ENCODE measurements at places on chromosomes 13 and 19.
A peak's percentile ranks its signal among the peaks of the same experiment; 100 is the strongest.

GRCh38 chr19:11485245-11485837 is 4.5 kb upstream of the ELAVL3 start:
- no peak overlapping the region for H3K4me3 ChIP-seq
- peaks cover 26% of the 10 kb centered on the region for H3K4me1 ChIP-seq
- H3K27ac ChIP-seq, result no peak overlapping the region
- peaks cover 72% of the 10 kb centered on the region for H3K27me3 ChIP-seq

DNA sequence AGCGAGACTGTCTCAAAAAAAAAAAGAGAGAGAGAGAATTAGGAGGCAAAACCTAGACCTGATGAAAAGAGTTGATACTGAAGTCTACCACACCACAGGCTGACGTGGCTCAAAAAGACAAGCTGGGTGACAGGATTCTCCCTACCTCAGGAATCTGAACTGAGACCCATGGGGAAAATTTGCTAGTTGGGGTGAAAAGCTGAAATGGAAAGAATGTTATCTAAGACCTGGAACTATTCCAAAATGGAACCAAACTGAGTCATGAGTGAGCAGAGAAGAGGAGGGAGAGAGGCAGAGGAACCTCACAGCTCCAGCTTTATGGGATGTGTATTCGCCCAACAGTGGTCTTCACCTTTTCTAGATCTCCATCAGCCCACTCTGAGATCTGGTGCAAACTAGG is 11.7 kb downstream of the SMG9 start:
- no peaks in the 10 kb centered on the region for H3K4me1 ChIP-seq
- no peaks in the 10 kb centered on the region for H3K27me3 ChIP-seq
- no peak overlapping the region for H3K4me3 ChIP-seq

GRCh38 chr19:38152461-38153379 is 71.3 kb downstream of the DPF1 start:
- no peak overlapping the region for H3K4me3 ChIP-seq
- H3K4me1 ChIP-seq, result no peaks in the 10 kb centered on the region
- no peak for DNase-seq
- H3K27me3 ChIP-seq, result no peaks in the 10 kb centered on the region
- no peak overlapping the region for H3K27ac ChIP-seq
- H3K36me3 ChIP-seq, result peaks cover 11% of the 10 kb centered on the region

DNA sequence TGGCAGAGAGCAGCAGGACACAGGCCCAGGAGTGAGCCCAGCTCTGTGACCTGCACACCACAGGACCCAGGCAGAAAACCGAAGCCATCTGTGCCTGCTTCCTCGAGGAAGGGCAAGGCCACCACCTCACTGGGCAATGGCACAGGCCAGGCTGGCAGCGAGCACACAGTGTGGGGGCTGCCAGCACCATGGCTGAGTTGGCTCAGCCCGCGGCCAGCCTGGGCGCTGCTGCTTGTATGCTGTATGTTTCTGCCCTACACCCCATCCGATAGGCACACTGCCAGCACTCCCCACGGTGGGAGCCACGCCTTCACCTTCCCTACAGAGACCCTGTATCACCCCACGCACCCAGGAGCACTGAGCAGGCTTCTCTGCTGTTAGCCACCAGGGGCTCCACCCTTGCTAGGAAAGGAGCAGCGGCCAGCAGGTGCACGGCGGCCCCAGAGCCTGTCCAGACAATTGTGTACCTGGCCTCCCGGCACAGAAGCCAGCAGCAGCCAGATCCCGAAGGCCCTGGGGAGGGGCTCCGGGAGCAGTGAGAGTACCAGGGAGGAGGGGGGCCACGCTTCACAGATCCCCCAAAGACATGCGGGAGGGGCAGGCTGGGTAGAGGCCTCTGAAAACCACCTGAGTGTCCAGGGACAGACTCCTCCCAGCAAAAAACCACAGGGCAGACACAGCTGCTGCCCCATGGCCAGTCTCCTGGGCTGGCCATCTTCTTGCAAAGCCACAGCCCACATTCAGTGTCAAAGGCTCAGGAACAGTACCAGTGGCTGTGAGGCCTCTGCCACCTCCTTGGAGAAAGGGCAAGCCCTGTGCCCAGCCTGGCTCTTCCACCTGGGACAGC is 56.1 kb downstream of the MLLT1 start:
- peaks cover 12% of the 10 kb centered on the region for H3K36me3 ChIP-seq
- no peak overlapping the region for H3K4me3 ChIP-seq
- DNase-seq, result no peak
- no peaks in the 10 kb centered on the region for H3K27me3 ChIP-seq

- no peaks in the 10 kb centered on the region for H3K4me1 ChIP-seq
- no peak overlapping the region for H3K27ac ChIP-seq
- DNase-seq, result no peak
- no peaks in the 10 kb centered on the region for H3K36me3 ChIP-seq
Measured at GRCh38 chr13:66414066-66414800, 815.9 kb downstream of the PCDH9 start.

GRCh38 chr19:7078008-7078407 is 8.5 kb downstream of the ZNF557 start:
- H3K27ac ChIP-seq, result no peak overlapping the region
- DNase-seq, result no peak
- no peaks in the 10 kb centered on the region for H3K27me3 ChIP-seq
- no peak overlapping the region for H3K4me3 ChIP-seq

GRCh38 chr19:35287713-35288112 is 4.2 kb upstream of the MAG start:
- no peak overlapping the region for H3K27ac ChIP-seq
- no peaks in the 10 kb centered on the region for H3K4me1 ChIP-seq
- no peak for DNase-seq
- no peak overlapping the region for H3K4me3 ChIP-seq
- H3K27me3 ChIP-seq, result peaks cover 26% of the 10 kb centered on the region

- peaks cover 42% of the 10 kb centered on the region for H3K36me3 ChIP-seq
- no peak overlapping the region for H3K27ac ChIP-seq
- no peaks in the 10 kb centered on the region for H3K27me3 ChIP-seq
- peaks cover 22% of the 10 kb centered on the region for H3K4me1 ChIP-seq
- no peak for DNase-seq
Measured at GRCh38 chr19:18194554-18195238, 1.7 kb downstream of the MPV17L2 start.

DNA sequence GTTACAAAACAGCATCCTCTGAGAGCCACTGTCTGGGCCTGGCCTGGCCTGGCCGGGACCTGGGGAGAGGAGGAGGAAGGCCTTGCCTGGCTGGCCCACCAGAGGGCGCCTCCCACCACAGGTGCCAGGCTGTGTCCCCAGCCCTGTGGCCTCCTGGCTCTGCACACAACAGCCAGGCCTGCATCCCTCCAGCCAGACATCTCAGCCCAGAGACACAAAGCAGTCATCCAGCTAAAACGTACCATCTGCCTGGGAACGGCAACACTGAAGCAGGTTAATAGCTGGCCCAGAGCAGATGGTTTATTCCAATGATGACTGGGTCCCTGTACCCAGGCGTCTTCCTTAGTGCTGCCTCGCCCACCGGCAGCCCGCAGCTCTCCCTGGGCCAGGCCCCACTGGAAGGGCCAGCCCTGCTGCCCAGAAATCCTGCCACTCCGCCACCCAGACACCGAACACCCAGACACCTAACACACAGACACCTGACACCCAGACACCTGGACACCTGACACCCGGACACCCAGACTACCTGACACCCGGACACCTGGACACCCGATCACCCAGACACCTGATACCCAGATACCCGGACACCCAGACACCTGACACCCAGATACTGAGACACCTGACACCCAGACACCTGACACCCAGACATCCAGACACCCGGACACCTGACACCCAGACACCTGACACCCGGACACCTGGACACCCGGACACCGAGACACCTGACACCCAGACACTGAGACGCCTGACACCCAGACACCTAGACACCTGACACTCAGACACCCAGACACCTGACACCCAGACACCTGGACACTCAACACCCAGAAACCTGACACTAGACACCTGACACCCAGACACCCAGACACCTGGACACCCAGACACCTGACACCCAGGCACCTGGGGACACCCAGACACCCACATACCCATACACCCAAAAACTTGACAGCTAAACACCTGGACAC is 20.1 kb downstream of the C19orf12 start:
- H3K4me3 ChIP-seq, result no peak overlapping the region
- no peaks in the 10 kb centered on the region for H3K4me1 ChIP-seq
- peak; percentile 90 for DNase-seq
- no peaks in the 10 kb centered on the region for H3K27me3 ChIP-seq
- peaks cover 4% of the 10 kb centered on the region for H3K36me3 ChIP-seq

DNA sequence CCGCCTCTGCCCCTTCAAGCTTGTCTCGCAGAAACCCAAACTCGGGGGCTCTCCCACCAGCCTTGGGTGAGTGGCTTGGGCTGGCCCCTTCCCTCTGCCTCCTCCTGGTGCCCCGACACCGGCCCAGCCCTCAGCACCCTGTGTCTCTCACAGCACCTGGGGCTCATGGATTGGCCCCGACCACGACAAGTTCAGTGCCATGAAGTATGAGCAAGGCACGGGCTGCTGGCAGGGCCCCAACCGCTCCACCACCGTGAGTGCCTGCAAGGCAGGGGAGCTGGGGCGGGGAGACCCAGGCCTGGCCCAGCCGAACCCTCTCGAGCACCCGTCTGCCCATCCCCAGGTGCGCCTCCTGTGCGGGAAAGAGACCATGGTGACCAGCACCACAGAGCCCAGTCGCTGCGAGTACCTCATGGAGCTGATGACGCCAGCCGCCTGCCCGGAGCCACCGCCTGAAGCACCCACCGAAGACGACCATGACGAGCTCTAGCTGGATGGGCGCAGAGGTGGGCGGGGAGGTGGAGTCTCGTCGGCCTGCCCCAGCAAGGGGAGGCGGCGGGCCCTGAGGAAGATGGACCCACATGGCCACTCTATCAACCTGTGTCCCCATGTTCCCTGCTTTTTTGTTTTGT is 13.6 kb downstream of the PRKCSH start:
- H3K27me3 ChIP-seq, result peaks cover 22% of the 10 kb centered on the region
- H3K4me1 ChIP-seq, result no peaks in the 10 kb centered on the region
- no peak for DNase-seq
- no peak overlapping the region for H3K4me3 ChIP-seq

GRCh38 chr19:46972311-46972710 is 47.3 kb upstream of the NPAS1 start:
- H3K36me3 ChIP-seq, result no peaks in the 10 kb centered on the region
- peaks cover 9% of the 10 kb centered on the region for H3K4me1 ChIP-seq
- H3K27me3 ChIP-seq, result no peaks in the 10 kb centered on the region
- H3K4me3 ChIP-seq, result no peak overlapping the region

- no peaks in the 10 kb centered on the region for H3K4me1 ChIP-seq
- no peak overlapping the region for H3K27ac ChIP-seq
- no peaks in the 10 kb centered on the region for H3K27me3 ChIP-seq
- DNase-seq, result no peak
- H3K36me3 ChIP-seq, result peaks cover 51% of the 10 kb centered on the region
Measured at GRCh38 chr19:38155453-38155852, 68.6 kb downstream of the DPF1 start.

GRCh38 chr13:91058066-91058465 is 289.4 kb upstream of the MIR17HG start:
- no peaks in the 10 kb centered on the region for H3K36me3 ChIP-seq
- H3K4me1 ChIP-seq, result no peaks in the 10 kb centered on the region
- no peak for DNase-seq
- no peak overlapping the region for H3K4me3 ChIP-seq
- no peaks in the 10 kb centered on the region for H3K27me3 ChIP-seq

- DNase-seq, result no peak
- H3K36me3 ChIP-seq, result no peaks in the 10 kb centered on the region
- H3K27me3 ChIP-seq, result no peaks in the 10 kb centered on the region
- peaks cover 62% of the 10 kb centered on the region for H3K4me1 ChIP-seq
- no peak overlapping the region for H3K4me3 ChIP-seq
Measured at GRCh38 chr13:44274771-44275205, 98.8 kb upstream of the SERP2 start.

DNA sequence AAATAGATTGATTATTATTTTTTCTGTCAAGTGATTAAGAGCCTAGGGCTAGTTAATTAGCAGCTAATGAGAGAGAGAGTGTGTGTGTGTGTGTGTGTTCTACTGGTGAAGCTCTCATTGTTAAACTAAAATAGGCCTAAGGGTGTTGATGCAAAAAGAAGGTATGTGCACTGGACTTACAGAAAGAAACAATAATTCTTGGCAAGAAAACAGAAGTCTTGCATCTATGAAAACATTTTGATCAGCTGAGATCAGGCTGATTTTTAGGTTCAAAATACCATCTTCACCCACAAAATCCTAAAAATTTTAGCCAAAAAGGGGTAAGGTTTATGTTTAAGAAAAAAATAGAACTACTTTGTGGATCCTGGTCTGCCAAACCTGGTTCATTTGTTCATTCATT is 106.5 kb downstream of the POSTN start:
- DNase-seq, result no peak
- H3K4me3 ChIP-seq, result no peak overlapping the region
- no peak overlapping the region for H3K27ac ChIP-seq
- H3K4me1 ChIP-seq, result peaks cover 27% of the 10 kb centered on the region

DNA sequence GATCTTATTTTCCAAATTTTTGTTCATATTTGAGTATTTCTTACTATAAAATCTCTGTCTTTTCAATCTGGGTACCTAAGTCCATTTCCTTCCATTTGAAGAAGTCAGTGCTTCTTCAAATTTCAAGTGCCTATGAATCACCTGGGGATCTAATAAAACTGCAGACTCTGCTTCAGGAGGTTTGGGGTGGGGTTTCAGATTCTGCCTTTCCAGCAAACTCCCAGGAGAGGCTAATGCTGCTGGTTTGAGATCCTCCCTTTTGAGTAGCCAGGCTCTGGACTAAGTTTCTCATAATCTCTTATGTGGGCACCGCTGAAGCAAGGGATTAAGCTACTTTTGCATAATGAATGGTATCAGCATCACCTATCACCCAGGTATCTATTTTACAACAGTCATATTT is 242.4 kb downstream of the RGCC start:
- H3K27me3 ChIP-seq, result no peaks in the 10 kb centered on the region
- H3K27ac ChIP-seq, result no peak overlapping the region
- peaks cover 27% of the 10 kb centered on the region for H3K4me1 ChIP-seq
- H3K36me3 ChIP-seq, result no peaks in the 10 kb centered on the region

- no peak overlapping the region for H3K4me3 ChIP-seq
- DNase-seq, result no peak
- H3K4me1 ChIP-seq, result no peaks in the 10 kb centered on the region
- H3K36me3 ChIP-seq, result no peaks in the 10 kb centered on the region
Measured at GRCh38 chr13:66775196-66775595, 454.9 kb downstream of the PCDH9 start.

DNA sequence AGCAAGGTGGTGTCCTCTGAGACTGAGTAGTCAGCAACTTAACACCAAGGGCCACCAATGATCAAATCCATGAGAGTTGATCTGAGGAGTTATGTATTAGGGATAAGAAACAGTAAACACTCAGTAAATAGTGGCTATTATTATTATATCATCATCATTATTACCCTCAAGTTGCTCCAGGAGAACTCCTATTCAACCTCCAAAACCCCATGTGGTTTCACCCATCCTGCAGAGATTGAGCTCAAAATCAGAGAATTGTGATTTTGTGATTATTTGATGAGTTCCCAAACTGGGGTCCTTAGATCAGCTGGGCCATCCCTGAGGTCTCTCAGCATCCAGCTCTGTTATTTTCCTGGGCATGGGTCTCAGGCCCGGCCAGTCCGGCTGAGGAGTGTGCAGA is 3.5 kb upstream of the CGB7 start:
- no peak for DNase-seq
- H3K36me3 ChIP-seq, result no peaks in the 10 kb centered on the region
- H3K27me3 ChIP-seq, result no peaks in the 10 kb centered on the region

- no peak for DNase-seq
- H3K4me3 ChIP-seq, result no peak overlapping the region
- no peaks in the 10 kb centered on the region for H3K27me3 ChIP-seq
- H3K27ac ChIP-seq, result no peak overlapping the region
- H3K36me3 ChIP-seq, result no peaks in the 10 kb centered on the region
- H3K4me1 ChIP-seq, result peaks cover 8% of the 10 kb centered on the region
Measured at GRCh38 chr19:53992211-53992610, 774 bp downstream of the CACNG6 start.

- H3K4me1 ChIP-seq, result no peaks in the 10 kb centered on the region
- H3K27me3 ChIP-seq, result no peaks in the 10 kb centered on the region
- H3K36me3 ChIP-seq, result no peaks in the 10 kb centered on the region
- DNase-seq, result no peak
Measured at GRCh38 chr13:20311596-20311995, 79.5 kb upstream of the GJB6 start.

All from tibial artery (tissue), 4 donors.